ENCODE measurements at places on chromosomes 3 and 15. TPM values are rescaled to one million over a fixed set of nuclear protein-coding genes. Genes with fewer than 3 reads are reported as not detected.

CLSTN2 gene
- not detected for total RNA-seq

DNA sequence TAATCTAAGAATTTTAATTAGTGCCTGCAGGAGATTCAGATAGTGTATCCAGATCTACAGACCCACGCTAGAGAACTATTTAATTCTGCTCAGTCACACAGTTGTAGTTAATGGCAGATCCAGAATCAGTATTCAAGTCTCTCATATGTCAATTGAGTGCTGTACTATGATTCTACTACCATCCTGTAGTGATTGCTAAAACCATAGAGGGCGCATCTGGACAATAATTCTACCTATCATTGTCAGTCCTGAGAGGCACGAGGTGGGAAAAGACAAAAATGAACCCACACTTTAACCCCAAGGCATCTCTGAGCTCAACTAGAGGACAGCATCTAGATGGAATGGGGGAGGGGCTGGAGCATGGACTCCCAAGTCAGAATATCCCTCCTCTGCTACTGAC is 22.7 kb downstream of the DHX36 start:
- DNase-seq, result no peak

- no peak for DNase-seq
Measured at GRCh38 chr3:99674086-99674789, 35.8 kb downstream of the COL8A1 start.

DNA sequence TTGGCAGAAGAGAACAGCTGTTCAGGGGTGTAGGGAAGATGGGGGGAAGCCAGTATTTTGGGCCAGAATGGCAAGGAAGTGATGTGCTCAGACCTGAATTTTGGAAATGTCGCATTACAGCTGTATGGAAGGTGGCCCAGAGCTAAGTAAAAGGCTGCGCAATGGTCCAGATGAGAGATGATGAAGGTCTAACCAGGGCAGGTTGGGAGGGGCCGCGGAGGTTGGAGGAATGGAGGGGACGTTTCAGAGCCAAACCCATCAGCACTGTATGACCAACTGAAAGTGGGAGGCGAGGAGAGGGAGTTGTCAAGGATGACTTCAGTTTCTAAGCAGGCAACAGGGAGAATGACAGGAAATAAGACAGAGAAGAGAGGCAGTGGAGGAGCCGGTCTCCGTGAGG is 60.8 kb downstream of the ADCY5 start:
- no peak for DNase-seq

GRCh38 chr3:16906682-16907081 is 21.9 kb downstream of the PLCL2 start:
- DNase-seq, result no peak

DNA sequence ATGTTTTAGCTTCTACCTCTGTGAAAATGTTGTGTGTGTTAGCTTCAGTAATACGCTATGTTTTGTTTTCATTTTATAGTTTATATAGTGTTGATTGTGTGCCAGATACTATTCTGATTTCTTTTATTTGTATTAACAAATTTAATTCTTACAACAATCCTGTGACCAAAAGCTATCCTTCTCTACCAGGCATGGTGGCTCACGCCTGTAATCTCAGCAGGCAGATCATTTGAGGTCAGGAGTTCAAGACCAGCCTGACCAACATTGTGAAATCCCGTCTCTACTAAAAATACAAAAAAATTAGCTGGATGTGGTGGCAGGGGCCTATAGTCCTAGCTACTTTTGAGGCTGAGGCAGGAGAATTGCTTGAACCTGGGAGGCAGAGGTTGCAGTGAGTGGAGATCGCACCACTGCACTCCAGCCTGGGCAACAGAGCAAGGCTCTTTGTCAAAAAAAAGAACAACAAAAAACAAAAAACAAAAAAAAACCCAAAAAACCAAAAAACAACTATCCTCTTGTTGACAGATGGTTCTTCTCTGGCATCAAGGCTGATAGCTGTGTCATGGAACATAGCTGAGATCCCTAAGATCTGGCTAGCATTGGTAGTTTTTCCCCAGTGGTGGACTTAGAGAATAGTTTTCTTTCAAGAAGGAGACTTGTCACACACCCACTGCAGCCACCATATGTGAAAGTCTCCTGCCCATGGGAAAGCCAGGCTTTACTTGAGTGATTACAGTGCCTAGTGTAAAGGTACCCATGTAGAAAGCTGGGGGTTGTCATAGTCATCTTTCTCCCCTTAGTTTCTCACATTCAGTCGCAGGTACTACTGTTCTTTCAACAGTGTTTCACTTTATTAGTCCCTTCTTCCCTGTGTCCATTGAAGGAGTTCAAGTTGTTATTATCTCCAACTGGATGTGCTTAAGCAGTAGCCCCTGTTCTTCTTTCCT is 116.5 kb downstream of the UBE2E2 start:
- no peak for DNase-seq

IMPG2 gene
- total RNA-seq, result 0.29 TPM

- DNase-seq, result no peak
Measured at GRCh38 chr3:125139386-125139785, 73.2 kb downstream of the SLC12A8 start.
